ENCODE measurements at places on chromosomes 3 and 15.

- no peak for DNase-seq
Observed at GRCh38 chr15:39132954-39133600, 447.8 kb upstream of the THBS1 start.

- DNase-seq: no peak
Observed at GRCh38 chr15:34122771-34123183, 20.9 kb downstream of the PGBD4 start.

- DNase-seq: peak; percentile 58
Observed at GRCh38 chr15:59917504-59918157, 86.5 kb upstream of the FOXB1 start.

GRCh38 chr3:142530296-142530695 lies 48.2 kb downstream of the ATR start:
- DNase-seq: no peak

DNA sequence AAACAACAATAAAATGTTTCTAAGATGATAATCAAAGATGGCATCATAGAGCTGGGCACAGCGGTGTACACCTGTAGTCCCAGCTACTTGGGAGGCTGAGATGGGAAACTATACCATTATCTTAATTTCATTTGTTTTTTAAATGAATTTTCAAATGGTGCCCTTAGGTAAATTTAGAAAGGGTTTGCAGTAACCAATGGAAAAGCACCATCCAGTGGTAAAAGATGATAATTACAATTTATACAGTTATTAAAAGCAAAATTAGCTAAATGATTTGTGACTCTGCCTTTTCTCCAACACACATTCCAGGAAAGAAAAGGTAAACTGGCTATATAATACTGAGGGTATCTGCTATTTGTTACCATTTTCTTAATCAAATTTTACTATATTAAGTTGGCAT lies 14.4 kb upstream of the ANKRD28 start:
- DNase-seq: no peak

DNA sequence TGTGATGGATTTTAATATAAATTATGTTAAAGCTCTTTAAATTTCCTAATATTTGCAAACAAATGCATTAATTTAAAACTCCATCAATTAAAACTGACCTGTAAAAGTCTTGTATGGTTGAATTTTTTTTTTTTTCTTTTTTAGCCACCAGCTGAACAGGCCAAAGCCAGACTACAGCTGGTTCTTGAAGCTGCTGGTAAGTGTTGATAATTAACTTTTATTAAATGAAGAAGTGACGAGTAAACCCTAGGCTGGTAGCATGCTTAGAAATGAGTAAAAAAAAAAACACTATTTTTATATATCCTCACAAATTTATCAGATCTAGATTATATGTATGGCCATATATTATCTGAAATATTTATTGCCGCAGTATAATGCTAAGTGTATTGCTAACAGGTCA lies 216.3 kb upstream of the MLF1 start:
- no peak for DNase-seq

GRCh38 chr3:31934018-31934417 lies 47.0 kb downstream of the OSBPL10 start:
- DNase-seq: no peak

GRCh38 chr15:65937476-65937875 lies 68.2 kb downstream of the RAB11A start:
- no peak for DNase-seq

DNA sequence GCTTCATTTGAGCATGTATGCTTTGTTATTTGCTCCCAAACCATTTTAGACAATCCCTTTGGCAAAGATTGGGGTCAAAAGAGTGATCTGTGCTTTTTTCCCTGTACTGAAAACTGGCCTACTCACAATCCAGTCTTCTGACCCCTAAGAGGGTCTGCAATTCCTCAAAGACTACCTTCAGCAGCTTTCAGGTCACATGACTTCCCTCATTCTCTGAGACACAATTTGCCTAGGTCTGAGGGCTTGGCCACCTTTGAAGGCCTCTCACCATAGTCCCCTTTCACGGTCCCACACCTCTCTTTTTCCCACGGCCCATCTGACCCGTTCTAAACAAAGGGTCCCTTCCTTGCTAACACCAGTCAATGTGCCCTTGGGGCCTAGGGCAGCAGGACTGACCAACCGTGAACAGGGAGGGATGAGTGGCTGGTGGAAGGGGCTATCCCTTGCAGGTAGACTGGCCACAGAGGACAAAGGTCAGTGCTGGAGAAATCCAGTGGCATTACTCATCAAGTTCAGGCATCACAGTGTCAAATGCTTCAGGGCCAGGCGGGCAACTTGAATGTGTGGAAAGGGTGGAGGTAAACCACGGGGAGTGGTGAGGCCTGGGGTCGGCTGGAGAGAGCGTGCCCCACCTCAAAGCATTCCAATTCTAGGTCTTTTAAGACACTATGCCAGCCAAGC lies 10.8 kb downstream of the RASL12 start:
- DNase-seq: no peak

- no peak for DNase-seq
Observed at GRCh38 chr3:71974786-71975185, 189.8 kb upstream of the PROK2 start.

GRCh38 chr3:52299247-52299878 lies 11.7 kb downstream of the GLYCTK start:
- DNase-seq: no peak

GRCh38 chr15:98983334-98983733 lies 24.3 kb downstream of the PGPEP1L start:
- DNase-seq: no peak

DNA sequence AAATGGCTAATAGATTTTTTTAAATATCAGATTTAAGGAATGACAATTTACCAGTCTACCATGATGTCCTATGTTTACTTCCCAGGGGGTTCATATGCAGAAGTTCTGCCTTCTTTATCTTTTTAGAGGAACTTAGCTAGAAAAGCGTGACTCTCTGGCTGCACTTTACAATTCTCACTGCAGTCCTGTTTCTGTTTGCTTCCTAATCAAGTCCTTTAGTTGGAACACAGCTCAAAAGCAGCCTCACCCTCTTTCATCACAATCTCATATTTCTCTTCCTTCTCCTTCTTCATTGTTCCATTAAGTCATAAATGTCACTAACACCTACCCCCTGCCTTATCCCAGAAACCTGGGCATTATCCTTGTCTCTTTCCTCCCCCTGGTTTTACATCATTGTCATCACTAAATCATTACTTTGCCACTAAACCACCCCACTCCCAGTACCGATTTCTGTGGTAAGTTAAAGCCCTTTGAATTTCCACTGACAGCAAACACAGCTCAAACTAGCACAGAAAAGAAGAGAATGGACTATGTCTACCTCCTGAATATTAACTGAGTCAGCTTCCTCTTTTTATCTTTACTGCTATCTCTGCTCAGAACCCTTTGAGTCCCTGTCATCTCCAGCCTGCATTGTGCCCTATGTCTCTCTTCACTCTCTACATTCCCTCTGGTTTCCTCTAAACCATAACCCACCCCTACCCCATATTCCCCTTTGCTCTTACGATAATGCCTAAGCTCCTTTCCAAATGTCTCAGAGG lies 13.8 kb upstream of the PPP4R2 start:
- no peak for DNase-seq

DNA sequence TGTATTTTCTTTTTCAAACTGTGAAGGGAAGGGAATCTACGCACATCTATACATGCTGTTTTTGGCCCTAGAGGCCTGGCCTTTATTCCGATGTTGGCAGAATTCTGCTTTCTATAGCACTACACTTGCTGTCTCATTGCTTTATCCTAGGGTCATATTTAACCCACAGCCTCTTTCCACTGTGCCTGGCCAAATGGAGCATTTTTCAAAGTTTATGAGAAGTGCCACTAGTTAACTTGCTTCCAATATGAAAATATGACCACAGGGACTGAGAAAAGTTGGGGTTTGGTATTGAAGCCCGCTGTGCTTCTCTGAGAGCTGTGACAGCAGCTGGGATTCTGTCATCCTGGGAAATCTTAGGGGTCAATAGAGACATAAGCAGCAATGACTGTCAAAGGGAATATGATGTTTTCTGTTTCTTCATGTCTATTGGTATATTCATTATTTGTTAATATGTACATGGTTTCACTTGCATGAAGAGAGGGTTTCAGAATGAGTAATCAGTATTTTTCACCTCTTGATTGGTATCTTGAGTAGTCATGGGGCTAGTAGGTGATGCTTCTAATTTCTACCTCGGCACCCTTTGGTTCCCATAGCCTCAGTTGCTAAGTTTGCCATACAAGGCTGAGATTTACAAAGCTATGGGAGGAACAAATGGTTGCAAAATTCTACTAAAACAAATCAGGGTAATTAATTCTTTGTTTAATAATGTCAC lies 275.8 kb upstream of the RBMS3 start:
- DNase-seq: no peak

DNA sequence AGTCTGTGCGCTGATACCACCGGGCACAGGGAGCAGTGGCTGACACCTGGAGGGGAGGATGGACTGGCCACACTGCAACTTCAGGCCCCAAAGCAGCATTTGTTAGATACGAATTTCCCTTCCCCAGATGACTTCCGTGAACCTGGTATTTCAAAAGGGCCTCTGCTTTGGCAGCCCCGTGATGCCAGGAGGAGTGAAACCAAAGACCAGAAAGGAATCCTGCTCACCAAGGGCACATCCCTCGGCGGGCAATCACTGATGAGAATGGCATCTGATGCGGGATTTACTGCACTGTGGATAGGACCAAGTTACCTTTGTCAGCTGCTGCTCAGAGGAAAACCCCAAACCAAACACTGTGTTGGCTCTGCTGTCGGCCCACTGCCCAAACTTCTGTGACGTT lies 65.5 kb downstream of the WHAMM start:
- no peak for DNase-seq

DNA sequence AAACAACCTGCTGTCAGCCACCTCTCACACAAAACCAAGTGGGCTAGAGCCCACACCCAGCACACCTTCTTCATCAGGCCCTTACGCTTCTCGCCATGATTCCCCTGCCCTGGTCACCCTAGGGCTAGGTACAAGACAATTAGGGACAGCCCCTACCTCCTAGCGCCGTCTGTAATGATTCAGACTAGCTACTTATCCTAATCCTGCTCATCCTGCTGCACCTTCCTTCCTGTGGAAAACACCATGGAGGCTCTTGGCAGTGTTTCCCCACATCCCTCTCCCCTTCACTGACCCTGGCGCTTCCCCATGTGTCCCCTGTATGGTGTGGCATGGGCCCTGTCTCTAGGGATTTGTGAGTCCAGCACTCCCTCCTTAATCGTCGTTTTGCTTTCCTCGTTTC lies 39.6 kb upstream of the ICE2 start:
- DNase-seq: no peak

GRCh38 chr3:127037971-127038446 lies 55.1 kb downstream of the PLXNA1 start:
- no peak for DNase-seq

- DNase-seq: no peak
Observed at GRCh38 chr3:73423116-73423515, 201.6 kb downstream of the PDZRN3 start.

DNA sequence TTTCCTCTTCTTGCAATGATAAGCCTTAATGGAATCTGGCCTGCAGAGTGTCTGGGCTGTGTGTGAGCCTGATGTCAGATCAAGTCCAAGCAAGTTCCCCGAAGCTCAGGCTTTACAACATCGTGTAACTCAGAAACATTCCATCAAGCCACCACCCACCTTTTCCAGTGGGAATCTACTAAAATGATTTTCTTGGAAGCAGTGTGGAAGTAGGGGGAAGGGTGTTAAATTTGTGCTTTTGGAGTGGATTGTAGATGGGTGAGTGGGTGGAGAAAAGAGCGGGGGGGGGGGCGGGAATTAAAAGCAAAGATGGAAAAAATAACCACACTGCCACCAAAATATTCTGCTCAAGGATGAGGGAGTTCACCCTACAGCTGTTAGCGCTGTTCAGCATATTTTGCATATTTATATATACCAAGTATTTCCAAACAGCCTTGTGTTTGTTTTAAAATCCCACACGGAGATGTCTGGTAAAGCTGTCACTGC lies 53.6 kb downstream of the VGLL3 start:
- DNase-seq: no peak

DNA sequence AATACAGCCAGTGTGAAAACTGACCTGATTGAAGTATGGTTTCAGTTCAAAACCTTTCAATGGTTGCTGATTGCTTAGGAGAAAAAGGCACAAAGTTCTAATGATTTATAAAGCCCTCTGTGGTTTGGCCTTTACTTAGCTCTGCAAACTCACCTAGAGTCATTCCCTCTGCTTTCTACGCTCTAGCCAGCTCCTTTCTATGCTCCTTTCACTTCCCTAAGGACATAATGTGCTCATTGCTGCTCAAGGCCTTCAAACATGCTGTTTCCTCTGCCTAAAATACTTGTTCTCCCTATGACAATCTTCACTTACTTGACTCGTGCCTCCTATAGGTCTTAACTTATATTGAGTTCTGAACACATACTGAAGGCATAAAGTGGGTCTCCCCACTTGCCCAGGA lies 19.0 kb downstream of the RPL39L start:
- DNase-seq: no peak

GRCh38 chr15:39585389-39585841 lies 4.5 kb downstream of the THBS1 start:
- no peak for DNase-seq

DNA sequence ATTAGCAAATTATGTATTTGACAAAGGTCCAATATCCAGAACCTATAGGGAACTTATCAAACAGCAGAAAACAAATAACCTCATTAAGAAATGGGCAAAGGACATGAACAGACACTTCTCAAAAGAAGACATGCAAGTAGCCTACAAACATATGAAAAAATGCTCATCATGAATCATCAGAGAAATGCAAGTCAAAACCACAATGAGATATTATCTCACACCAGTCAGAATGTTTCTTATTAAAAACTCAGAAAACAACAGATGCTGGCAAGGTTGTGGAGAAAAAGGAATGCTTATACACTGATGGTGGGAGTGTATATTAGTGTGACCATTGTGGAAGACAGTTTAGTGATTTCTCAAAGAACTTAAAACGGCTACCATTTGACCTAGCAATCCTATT lies 116.1 kb upstream of the CRBN start:
- DNase-seq: no peak

DNA sequence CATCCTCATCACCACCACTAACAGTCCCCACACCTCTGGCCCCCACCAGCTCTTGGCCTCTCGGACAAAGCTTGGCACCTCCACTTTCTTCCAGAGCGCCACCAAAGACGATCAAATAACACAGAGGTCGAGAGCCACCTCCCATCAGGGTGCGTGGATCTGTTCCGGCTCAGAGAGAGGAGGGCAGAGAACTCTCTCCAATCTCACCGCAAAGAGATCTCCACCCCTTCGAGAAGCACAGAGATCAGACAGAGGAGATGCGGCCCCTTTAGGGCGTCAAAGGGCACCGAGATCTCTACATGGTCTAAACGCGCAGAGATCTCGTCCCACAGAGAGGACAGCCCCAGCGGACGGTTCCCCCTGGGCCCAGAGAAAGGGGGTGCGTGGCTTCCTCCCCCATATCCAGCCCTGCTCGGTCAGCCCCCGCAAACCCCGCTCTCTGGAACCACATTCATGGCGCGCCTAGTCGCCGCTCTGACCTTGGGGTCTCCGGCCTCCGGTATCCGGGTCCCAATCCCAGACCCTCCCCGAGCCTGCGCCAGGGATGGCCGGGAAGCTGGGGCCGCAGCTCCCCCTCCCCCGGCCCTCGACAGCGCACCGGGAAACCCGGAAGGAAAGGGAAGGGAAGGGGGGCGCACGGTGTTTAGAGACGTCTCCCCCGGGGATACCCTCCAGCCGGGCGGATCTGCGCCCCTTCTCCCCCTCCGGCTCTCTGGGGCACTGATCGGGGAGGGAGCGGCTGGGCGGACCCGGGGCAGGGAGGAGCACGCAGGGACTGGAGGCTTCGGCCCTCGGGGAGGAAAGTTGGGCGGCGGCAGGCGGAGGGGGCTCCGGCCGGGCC lies 608 bp downstream of the SCN5A start:
- no peak for DNase-seq
